ENCODE measurements at places on chromosomes 16 and 17. TPM values are rescaled to one million over a fixed set of nuclear protein-coding genes. Genes with fewer than 3 reads are reported as not detected.

PLEKHH3 gene
- total RNA-seq, result 1.4 TPM

SOCS3 gene
- 28.6 TPM for total RNA-seq

TNFSF12 gene
- total RNA-seq, result 14.4 TPM

RETREG3 gene
- 29.6 TPM for total RNA-seq

KRT32 gene
- not detected for total RNA-seq

DLX4 gene
- total RNA-seq, result 0.97 TPM

SMARCD2 gene
- 98.4 TPM for total RNA-seq

KRTAP9-8 gene
- not detected for total RNA-seq

PYDC1 gene
- total RNA-seq, result not detected

HOXB3 gene
- total RNA-seq, result 3.5 TPM

SHISA6 gene
- not detected for total RNA-seq

Data from activated CD8-positive, alpha-beta memory T cell treated with anti-CD3 and anti-CD28 coated beads for 36 hours (primary cell).